ENCODE measurements at places on chromosomes 6 and 20. TPM values are rescaled to one million over a fixed set of nuclear protein-coding genes. Genes with fewer than 3 reads are reported as not detected.

DNA sequence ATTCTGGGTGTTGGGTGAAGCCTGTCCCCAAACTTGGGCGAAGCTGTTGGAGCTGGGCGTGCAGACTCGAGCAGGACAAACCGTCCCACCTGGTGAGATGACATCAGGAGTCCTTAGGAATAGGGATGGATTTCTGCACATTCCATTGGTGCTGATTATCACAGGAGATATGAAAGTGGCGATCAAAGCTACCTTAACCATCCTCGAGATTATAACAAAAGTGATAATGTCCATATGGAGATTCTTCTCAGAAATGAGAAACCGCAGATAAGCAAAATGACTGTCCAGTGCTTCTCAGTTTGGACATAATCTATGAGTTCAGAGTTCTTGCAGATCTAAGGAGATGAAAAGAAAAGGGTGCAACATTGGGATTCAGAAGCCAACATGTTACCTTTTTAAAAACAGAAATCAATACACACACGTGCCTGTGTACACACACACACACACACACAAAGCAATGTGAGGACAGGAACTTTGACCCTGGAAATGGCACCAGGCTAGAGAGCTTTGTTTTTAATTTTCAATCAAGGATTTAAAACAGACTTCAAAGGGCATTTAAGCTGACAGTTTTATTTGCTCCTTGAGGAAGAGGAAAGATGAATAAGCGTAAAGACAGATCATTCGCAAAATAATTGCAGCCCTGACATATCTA, 165.4 kb downstream of the CD83 start:
- DNase-seq = no peak

DNA sequence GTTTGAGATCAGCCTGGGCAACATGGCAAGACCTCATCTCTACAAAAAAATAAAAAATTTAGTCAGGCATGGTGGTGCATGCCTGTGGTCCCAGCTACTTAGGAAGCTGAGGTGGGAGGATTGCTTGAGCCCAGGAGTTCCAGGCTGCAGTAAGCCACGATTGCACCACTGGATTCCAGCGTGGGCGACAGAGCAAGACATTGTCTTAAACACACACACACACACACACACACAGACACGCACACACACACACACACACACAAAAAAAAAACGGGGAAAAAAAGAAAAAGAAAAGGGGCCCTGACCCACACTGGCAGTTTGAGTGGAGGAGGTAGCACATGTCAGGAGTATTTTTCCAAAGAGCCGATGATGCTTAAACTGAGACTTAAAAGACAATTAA, 122.2 kb downstream of the AFG1L start:
- no peak for DNase-seq

DNA sequence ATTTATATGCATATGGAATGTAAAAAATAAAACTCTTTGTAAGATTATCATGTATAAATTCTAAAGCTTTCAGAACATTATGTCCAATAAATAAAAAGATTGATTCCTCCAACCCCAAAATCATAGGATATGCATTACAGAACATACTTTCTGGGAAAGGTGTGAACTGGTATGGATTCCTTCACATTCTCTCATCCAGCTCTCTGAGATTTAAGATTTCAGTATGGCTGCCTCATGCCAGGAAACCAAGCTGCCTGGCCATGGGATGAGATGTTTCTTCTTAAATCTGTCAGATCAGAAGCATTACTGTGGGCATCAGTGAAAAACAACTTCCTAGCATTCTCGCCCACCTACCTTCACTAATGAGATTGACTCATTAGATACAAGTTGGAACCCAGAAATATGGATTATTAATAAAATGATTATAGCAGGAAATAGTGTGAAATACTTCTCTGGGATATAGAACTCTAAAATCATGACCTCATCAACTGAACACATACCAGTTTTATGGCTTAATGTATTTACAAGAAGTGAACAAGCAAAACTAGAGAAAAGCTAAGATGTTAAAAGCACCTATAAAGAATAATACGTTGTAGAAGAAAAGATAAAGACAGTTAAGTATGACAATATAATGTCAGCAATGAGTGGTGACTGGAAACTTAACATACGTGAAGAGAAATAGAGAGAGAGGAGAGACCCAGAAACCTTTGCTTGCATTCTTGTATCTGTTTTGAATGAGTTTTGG, 171.6 kb upstream of the PHACTR1 start:
- no peak for DNase-seq

GRCh38 chr6:135012349-135012748, 42.3 kb downstream of the HBS1L start:
- no peak for DNase-seq

- no peak for DNase-seq
Measured at GRCh38 chr20:35510951-35511735, 18.3 kb downstream of the C20orf173 start.

DNA sequence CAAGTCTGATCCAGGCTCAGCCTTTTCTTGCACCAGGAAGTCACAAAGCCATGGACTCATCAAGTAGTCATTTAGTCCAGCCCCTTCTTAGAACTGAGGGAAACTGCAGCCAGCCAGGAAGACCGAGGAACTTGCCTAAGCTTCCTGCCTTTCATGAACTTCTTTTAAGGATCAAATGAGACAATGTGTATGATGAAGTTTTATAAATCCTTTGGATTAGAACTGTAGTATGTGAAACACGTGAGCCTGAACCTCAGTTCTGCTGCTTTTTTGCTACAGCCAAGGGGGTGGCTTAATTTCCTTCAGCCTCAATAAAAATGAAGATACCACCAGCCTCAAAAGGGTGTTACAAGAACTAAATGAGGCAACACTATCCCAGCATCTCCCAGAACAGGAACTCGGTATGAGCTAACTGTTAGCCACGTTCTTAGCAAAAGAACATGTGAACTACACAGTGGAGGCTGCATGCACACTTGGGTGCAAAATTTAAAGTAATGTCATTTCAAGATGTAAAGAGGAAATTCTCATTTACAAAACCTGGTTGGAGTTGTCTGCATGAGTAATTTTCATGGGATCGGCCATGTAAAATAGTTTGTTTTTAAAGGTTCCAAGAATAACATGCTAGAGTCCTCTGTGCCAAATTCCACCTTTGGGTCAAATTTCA, 76.0 kb upstream of the TBC1D7 start:
- DNase-seq = no peak

DNA sequence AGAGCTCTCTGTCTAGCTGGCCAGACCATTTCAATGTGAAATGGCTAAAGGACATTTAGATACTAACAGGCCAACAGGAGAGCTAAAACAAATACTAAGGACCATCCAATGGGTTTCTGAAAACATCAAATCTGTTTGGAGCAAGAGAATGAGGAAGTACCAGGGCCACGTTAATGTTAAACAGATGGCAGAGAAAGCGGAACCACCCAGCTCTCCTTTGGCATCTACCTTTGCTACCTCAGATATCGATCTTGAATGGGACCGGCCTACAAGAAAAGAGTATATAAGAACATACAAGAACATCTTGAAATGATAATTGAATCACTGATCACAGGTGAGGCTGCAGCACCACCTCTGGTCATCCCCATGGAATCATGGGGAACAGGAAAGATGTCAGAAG, 31.8 kb downstream of the KCNK5 start:
- DNase-seq = no peak

DNA sequence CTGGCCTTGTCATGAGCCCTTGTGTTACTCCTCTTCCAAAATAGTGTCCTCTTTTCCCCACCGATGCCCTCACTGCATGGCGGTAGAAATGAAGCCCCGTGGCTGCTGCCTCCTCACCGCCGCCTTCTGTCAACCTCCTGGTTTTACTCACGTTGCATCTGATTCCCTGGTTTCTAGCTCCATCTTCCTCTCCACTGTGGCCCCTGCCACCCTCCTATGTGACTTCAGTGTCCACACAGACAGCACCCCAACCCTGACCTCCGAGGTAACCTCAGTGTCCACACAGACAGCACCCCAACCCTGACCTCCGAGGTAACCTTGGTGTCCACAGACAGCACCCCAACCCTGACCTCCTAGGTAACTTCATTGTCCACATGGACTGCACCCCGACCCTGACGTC, 122.8 kb upstream of the THBS2 start:
- no peak for DNase-seq

- DNase-seq = no peak
Measured at GRCh38 chr6:131636880-131637792, at the start of gene ENPP3. Gene ENPP3, plus strand, starts transcription at chr6:131637302. Its CDS starts 83 bp downstream, at chr6:131637385.

DNA sequence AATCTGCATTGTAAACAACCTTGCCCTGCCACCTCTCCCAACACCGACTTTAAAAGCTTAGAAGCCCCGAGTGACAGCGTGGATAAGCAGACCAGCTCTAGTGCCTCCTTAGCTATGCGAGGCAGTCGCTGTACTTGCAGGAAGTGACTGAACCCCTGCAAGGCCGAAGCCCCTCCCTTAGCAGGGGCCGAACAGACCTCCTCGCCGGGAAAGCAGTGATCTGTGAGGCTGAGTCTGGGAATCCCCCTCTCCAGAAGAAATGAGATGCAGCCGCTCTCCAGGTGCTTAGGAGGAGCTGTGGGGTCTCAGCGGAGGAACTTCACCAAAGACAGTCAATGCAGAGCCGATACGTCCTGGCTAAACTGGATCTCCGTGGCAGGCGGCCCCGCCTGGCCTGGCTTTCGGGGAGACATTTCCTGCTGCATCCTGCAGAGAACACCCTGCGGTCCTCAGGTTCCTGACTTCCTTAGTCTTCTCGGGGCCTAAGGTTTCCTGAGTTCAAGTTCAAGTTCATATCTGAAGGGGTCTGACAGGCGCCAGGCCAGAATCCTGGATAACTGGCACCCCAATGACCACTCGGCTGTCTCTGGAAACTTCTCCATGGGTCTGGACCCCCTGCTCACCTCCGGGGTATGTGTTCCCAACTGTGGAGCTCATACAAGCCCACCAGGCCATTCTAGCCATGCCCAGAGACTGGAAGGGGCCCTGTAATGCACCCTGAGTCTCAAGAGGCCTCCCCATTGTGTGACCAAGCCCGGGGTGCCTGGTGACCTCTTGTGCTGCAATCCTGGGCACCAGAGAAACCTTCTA, 20.4 kb upstream of the FRMD1 start:
- no peak for DNase-seq

- DNase-seq = no peak
Measured at GRCh38 chr20:58056021-58056591, 172.3 kb downstream of the ANKRD60 start.

DNA sequence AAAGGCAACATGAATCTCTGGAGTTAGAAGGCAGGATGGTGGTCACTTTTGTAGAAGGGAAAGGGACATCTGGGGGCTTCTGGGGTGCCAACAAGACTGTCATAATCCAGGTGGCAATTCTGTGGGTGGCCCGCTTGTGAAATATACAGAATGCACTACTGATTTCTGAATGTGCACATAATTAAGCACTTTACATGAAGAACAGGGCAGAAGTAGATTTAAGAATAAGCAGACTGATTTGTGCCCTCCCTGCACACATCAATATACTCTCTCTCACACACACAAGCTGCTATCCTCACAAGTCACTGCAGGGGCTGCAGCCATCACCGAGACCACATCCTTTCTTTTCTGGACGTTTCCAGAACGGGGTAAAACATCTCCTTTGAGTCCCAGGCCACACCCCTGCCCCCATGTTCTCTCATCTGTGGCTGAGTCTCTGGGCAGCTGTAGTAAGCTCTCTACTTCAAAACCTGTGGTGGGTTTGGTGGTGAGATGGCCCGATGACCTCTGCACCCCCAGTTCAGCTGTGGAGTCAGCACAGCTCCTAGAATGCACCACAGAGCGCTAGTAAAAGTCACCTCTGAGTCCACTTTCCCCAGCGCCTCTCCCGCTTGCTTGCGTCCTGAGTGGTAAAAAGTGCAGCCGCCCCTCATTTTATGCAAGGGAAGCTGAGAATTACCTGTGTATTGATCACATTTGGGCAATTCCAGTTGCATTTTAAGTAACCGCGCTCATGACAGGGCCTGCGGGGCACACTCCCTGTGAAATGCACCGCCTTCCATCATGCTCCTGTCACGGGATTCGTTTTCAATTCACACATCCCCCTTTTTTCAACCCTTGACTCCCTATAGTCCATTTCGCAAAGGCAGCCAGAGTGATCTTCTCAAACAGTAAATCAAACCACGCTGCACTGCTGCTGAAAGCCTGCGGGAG, 115.5 kb downstream of the NFATC2 start:
- no peak for DNase-seq

DNA sequence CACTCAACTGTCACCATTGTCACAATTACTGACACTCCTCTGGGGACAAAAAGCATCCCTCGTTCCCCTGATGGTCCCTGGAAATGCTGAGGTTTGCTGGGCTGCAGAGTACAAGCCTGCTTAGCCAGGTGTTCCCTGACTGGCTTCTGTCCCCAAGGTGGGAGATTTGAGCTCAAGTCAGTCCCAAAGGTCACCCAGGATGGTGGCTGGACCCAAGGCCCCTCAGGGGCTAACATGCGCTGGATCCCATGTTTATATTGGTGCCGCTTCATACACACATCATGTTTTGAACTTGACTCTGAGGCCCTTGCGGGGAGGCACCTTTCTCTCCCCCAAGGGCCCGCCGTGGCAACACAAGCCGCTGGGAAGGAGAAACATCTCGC, 44.2 kb downstream of the PMEPA1 start:
- DNase-seq = no peak

GRCh38 chr6:136464874-136465273, 85.3 kb downstream of the MAP7 start:
- no peak for DNase-seq

DNA sequence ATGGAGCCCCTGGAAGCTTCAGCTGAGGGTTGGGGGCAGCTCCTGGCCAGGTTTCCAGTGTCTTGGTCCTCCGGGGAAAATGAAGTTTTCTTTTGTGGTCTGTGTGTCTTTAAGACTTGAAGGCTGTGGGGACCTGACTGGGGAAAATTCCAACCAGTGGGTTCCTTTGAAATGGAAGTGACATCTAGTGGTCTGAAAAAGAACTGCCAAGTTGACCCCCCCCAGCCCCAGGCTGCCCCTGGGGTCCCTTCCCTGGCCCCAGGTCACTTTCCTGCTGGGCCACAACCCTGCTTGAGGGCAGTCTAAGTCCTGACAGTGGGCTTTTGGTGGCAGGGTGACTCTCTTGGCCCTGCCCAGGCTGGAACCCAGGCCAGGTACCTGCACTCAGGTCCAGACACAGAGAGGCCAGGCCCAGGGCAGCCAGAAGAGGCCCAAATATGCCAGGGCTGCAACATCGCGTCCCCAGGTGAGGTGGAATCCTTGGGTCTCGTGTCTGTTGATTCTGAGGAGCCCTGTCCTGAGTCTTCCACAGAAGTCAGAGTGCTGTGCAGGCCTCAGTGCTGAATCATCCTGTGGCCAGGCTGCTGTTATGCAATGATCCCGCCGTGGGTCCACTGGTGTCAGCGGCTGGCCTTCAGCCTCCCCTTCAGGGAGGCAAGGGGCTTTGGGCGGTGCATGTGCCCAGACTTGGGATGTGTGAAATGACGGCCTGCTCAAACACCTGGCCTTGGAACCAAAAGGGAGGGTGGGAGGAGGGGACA, 68.4 kb downstream of the VEGFA start:
- no peak for DNase-seq

- no peak for DNase-seq
Measured at GRCh38 chr6:170188571-170189001, 102.3 kb downstream of the DLL1 start.

- no peak for DNase-seq
Measured at GRCh38 chr20:1302685-1303541, 26.0 kb downstream of the SDCBP2 start.

TNFAIP3 gene
- 5.1 TPM for total RNA-seq

FRK gene
- total RNA-seq = 8.6 TPM

FBXL4 gene
- 18.0 TPM for total RNA-seq

SNAP91 gene
- total RNA-seq = 1.7 TPM

IBTK gene
- total RNA-seq = 34.8 TPM

HDGFL1 gene
- total RNA-seq = not detected

CRISP2 gene
- total RNA-seq = not detected

FRS3 gene
- total RNA-seq = 6.3 TPM

C6orf15 gene
- total RNA-seq = not detected

CPXM1 gene
- total RNA-seq = 130 TPM

PNRC1 gene
- 212 TPM for total RNA-seq
